ENCODE measurements at places on chromosomes 4 and X.

DNA sequence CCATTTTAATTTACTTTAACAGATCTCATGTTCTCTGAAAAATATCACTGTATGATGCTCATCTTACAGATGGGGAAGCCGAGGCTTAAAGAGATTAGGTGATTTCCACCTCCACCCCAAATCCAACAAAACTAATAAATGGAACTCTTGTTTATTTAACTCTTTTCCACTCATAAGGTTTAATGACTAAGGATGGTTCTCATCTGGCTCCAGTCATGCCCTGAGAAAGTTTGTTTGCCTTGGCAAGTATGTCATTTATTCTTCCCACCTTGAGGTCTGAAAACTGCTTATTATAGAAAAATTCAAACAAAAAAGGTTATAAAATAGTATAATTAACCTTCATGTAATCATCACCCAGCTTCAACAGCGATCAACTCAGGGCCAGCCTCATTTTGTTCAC, 56.3 kb downstream of the PPEF2 start:
- no peak for DNase-seq

DNA sequence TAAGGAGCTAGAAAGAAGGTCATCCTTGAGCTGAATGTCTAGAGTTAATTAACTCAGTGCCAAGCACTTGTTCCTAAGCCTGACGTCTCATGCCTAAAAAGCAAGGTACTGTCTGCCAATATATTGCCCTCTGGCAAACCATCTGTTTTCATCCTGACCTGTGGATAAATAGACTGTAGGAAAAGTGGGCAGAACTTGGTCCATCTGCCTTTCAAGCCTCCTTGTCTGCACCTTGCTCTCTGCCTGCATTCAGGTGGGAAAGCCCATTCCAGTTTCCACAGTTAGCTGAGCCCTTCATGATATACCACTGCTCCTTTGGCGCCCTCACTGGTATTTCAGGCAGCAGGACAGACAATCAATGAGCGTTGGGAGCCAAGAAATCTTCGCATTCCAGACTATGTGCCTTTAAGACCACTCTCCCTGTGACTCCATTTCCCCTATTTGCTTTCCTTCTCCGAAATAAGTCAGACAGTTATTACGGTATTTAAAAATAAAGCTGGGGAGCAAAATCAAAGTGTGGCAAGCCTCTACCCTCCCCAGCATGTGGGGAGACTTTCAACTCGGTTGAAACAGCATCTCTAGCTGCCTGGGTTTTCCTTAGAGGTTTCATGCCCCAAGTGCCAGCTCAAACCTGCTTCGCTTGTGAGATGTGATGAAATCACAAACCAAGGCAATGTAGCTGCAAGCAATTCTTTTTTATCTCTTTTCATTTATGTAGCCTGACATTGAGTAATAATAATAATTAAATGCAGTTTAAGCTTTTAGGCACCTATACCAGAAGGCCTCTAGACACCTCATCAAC, 2.5 kb upstream of the CCDC149 start:
- no peak for DNase-seq

DNA sequence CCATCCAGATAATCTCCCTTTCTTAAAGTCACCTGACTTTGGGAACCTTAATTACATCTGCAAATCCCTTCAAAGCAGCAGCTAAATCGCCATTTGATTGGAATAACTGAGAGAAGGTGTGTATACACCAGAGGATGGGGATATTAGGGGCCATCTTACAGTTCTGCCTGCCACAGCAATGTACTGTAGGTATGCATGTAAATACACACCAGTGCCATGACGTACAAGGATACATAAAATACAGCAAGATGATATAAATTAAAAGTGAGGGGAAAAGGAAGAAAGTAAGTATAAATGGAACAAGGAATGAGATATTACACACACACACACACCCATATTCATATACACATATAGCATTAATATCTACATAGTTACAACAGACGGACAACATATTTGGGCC, 81.2 kb downstream of the CBR4 start:
- no peak for DNase-seq

DNA sequence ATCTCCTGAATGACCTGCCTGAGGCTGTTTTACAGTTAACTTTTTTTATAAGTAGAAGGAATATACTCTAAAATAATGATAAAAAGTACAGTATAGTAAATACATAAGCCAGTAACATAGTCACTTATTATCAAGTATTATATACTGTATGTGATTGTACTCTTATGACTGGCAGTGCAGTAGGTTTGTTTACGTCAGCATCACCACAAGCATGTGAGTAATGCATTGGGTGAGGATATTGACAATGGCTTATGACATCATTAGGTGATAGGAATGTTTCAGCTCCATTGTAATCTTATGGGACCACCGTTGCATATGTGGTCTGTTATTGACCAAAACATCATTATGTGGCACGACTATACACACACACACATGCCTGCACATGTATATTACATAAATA, 20.5 kb downstream of the NUDT9 start:
- no peak for DNase-seq

DNA sequence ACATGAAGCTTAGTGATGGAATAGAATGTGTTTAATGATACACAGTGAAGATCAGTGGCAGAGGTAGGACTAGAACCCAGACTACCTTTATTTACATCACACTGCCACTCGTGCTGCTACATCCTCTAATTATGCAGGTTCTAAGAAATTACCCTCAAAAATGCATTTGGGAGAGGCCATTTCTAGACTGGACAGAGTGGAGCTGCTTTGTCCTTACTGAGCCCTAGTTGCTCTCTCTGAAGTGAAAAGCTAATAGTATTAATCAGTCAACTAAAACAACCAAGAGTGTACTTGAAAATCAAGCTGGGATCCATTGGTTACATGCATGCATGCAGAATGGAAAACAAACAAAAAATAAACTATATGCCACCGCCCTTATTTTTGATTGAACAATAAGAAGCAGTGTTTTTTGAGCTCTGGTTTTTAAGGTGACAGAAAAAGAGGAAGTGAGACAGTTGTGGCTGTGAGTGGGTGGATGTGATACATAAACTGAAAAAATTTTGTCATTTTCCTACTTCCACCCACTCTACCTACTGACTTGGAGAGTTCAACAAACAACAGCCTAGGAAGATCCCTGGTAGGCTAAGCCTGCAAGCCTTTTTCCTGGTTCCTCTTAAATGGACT, 6.8 kb upstream of the VSIG4 start:
- peak; percentile 36 for DNase-seq

DNA sequence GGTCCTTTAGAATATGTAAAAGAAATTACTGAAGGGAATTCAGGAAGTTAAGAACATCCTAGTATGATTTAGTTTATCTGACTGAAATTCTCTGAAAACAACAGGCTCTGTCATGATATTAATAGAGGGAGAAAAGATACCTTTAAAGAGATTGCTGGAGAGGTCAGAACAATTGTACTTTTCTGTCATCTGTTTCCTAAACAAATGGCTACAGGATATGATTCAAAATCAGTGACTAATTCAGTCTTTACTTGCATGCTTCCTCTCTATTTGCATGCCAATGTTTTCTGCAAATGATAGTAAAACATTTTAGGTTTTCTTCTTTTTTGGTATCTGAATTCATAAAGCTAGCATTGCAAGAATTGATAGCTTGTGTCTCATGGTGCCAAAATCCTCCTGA, 616.7 kb upstream of the PCDH7 start:
- DNase-seq = no peak

DNA sequence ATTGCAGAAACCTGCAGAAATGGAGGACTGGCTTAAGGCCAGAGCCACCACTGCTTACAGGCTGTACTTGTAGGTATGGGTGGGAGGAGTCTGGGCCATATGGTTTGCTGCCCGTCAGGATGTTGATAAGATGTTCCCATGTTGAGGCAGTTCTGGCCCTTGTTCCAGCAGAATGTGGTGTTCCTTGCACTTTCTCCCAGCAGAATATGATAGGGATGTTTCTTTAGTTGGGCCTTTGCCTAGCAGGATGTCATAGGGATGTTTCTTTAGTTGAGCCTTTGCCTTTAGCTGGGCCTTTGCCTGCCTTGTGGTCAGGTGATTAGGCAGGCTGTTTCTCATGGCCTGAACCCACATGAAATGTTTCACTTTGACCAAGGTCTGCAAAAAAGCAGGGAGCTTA, 139.1 kb upstream of the PAQR3 start:
- no peak for DNase-seq

- DNase-seq = no peak
These were observed 13.9 kb downstream of the LRAT start for GRCh38 chr4:154757713-154758112.

- DNase-seq = no peak
These were observed 8.5 kb upstream of the ANTXR2 start for GRCh38 chr4:80081566-80081965.

DNA sequence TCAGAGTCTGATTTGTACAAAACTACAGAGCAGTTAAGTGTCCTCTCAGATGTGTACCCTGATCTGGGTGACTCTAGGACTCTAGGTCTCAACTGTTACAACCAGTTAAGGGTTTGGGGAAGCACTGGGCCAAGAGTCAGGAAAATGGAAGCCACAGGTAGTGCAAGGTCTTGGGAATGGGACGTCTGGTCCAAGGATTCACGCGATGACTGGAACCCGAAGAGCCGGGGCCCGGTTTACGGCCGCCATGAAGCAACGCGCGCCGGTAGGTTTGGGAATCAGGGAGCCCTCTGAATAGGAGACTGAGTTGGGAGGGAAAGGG, 321 bp upstream of the HPRT1 start:
- DNase-seq = no peak

DNA sequence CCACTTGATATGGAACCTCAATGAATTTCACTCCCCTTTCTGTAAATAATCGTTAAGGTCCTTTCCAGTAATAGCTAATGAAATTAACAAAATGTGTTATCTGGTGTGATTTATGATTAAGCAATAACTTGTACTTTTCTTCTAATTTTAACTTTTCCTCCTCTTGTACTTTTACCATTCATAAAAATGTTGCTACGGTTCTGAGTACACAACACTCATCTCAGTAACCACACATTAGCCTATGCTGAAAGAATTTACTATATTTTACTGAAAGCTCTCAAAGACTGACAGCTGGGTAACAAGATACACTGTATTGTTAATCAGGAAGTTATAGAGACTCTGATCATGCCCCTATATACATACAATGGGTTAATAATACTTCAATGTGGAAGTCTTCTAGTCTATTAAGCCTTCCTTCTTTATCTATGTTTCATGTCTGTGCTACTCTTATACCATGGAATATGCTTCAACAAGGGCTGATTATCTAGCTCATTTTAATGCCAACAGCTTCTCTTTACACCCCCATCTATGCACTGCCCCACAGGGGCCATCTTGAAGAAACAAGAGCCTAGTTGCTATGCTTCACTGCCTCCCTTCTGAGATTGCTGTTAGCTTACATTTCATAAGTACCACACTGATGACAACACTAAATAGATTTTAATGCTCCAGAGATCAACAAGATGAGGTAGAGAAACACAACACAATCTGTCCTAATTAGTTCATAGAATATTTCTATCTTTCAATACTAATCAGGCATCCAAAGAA, 39.1 kb downstream of the LAMP2 start:
- no peak for DNase-seq

GRCh38 chr4:16627999-16628398, 270.4 kb downstream of the LDB2 start:
- DNase-seq = no peak

GRCh38 chrX:15497865-15498264, 2.7 kb upstream of the BMX start:
- peak; percentile 29 for DNase-seq

GRCh38 chrX:21885568-21885967, 29.8 kb downstream of the YY2 start:
- no peak for DNase-seq

GRCh38 chr4:167031534-167032156, 202.6 kb downstream of the SPOCK3 start:
- no peak for DNase-seq

GRCh38 chrX:131752493-131753198, 208.8 kb downstream of the OR13H1 start:
- peak; percentile 86 for DNase-seq

- no peak for DNase-seq
These were observed 166.5 kb upstream of the LDB2 start for GRCh38 chr4:17064959-17065358.

GRCh38 chrX:26651755-26652154, 435.8 kb downstream of the MAGEB5 start:
- DNase-seq = no peak

DNA sequence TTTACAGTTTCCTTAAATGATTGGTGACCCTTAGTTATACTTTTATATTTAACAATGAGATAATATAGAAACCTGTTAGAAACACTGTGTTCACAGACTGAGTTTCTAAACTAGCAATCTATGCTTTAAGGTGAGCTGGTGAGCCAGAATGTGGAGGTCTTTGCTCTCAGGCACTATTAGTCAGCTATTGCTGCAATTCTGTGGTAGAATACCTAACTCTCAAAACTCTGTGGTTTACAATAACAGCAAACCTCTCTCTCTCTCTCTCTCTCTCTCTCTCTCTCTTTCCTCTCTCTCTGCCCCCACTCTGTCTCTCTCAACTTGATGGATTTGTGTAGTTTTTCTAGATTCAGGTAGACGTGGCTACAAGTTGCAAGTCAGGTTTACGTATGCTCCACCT, 17.6 kb upstream of the LCORL start:
- no peak for DNase-seq

GRCh38 chrX:19556202-19556601, 40.9 kb upstream of the MAP3K15 start:
- no peak for DNase-seq

- DNase-seq = no peak
These were observed 716.6 kb upstream of the INTU start for GRCh38 chr4:126916049-126916625.

- no peak for DNase-seq
These were observed 47.1 kb downstream of the FAM13A start for GRCh38 chr4:89009761-89010369.

DNA sequence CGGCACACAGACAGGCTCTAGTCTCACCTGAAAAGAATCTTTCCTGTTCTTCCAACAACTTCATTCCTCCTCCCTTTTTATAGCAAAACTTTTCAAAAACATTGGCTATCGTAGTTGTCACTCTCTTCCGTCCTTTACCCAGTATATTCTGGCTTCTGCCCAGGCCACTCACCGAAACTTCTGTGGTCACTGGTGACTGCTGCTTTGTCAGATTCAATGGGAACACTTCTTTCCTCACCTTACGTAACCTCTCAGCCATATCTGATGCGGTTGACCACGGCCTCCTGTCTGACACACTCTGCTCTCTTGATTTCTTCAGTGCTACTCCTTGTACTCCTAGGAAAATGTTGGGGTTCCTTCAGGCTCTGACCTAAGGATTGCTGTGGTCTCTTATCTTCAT, 9.2 kb upstream of the RNF150 start:
- no peak for DNase-seq

GRCh38 chr4:81397635-81398034, 74.1 kb downstream of the RASGEF1B start:
- DNase-seq = no peak
